Mammary microvascular endothelial cell (primary cell): ENCODE measurements at places on chromosomes 6 and 20. TPM values are rescaled to one million over a fixed set of nuclear protein-coding genes. Genes with fewer than 3 reads are reported as not detected.

SLC12A5 gene
- total RNA-seq = under 0.01 and 0.10 TPM in 2 replicates

CD93 gene
- 375 and 394 TPM in 2 replicates for total RNA-seq

PACSIN1 gene
- total RNA-seq = not detected in 2 replicates

TMEM200A gene
- total RNA-seq = 0.27 and 0.30 TPM in 2 replicates

NFATC2 gene
- total RNA-seq = 9.4 and 10.7 TPM in 2 replicates

CDYL gene
- total RNA-seq = 22.9 and 25.8 TPM in 2 replicates

CGAS gene
- 11.6 and 13.6 TPM in 2 replicates for total RNA-seq

CALHM6 gene
- total RNA-seq = not detected in 2 replicates

VGLL2 gene
- not detected in 2 replicates for total RNA-seq

BPI gene
- not detected in 2 replicates for total RNA-seq

FAM8A1 gene
- 9.5 and 9.6 TPM in 2 replicates for total RNA-seq

MTCH1 gene
- 266 and 272 TPM in 2 replicates for total RNA-seq

CCDC170 gene
- total RNA-seq = not detected in 2 replicates

C2 gene
- total RNA-seq = not detected in 2 replicates

DLL1 gene
- total RNA-seq = 1.2 and 2.0 TPM in 2 replicates

SMLR1 gene
- total RNA-seq = not detected in 2 replicates

UNC5CL gene
- total RNA-seq = not detected in 2 replicates

MACROD2 gene
- total RNA-seq = 0.49 TPM in 1 of 2 replicates, not detected in the other

CST7 gene
- not detected in 2 replicates for total RNA-seq

TSBP1 gene
- not detected in 2 replicates for total RNA-seq

SDCBP2 gene
- 4.7 and 5.6 TPM in 2 replicates for total RNA-seq

BPIFA1 gene
- total RNA-seq = not detected in 2 replicates

SLC52A3 gene
- total RNA-seq = 0.59 and 0.80 TPM in 2 replicates

PPP1R3G gene
- 0.33 and 0.49 TPM in 2 replicates for total RNA-seq

EEF1A2 gene
- 0.20 and 0.40 TPM in 2 replicates for total RNA-seq

TFAP2D gene
- total RNA-seq = not detected in 2 replicates

MYMX gene
- total RNA-seq = not detected in 2 replicates

C4B gene
- total RNA-seq = 0.33 and 1.6 TPM in 2 replicates

GCNT2 gene
- total RNA-seq = 9.3 and 10.0 TPM in 2 replicates

DPPA5 gene
- total RNA-seq = not detected in 2 replicates

CALHM5 gene
- 3.6 and 4.4 TPM in 2 replicates for total RNA-seq

CTAGE9 gene
- not detected in 2 replicates for total RNA-seq

ADTRP gene
- total RNA-seq = 1.6 and 2.6 TPM in 2 replicates

FHL5 gene
- total RNA-seq = not detected in 2 replicates

THEMIS gene
- not detected in 2 replicates for total RNA-seq

TMEM74B gene
- total RNA-seq = 0.20 and 1.4 TPM in 2 replicates

GGTLC1 gene
- not detected in 2 replicates for total RNA-seq

CLPSL2 gene
- not detected in 2 replicates for total RNA-seq

LAMA4 gene
- total RNA-seq = 278 TPM in 2 replicates

SLC17A3 gene
- not detected in 2 replicates for total RNA-seq

BRPF3 gene
- 6.6 and 8.1 TPM in 2 replicates for total RNA-seq

GMNN gene
- total RNA-seq = 39.8 and 46.0 TPM in 2 replicates

TPBG gene
- 9.5 and 15.7 TPM in 2 replicates for total RNA-seq

MAS1 gene
- not detected in 2 replicates for total RNA-seq

PIGT gene
- 75.6 and 77.7 TPM in 2 replicates for total RNA-seq

ELOVL4 gene
- total RNA-seq = 2.4 and 3.1 TPM in 2 replicates

SPTLC3 gene
- total RNA-seq = 0.33 and 0.89 TPM in 2 replicates

CFAP206 gene
- 0.20 and 0.40 TPM in 2 replicates for total RNA-seq

HLA-DQB1 gene
- 0.10 TPM in 1 of 2 replicates, not detected in the other for total RNA-seq

TCF21 gene
- total RNA-seq = not detected in 2 replicates

MRPS18A gene
- 44.9 and 48.6 TPM in 2 replicates for total RNA-seq

HSD17B8 gene
- total RNA-seq = 6.7 and 9.8 TPM in 2 replicates

ETV7 gene
- total RNA-seq = 1.7 and 3.5 TPM in 2 replicates

STMND1 gene
- not detected in 2 replicates for total RNA-seq

MATN4 gene
- total RNA-seq = 0.20 TPM in 1 of 2 replicates, not detected in the other

HLA-DPB1 gene
- 31.0 and 37.8 TPM in 2 replicates for total RNA-seq

JPH2 gene
- total RNA-seq = 1.1 TPM in 2 replicates
